Body of pancreas (tissue), 4 donors: ENCODE measurements at places on chromosomes 16 and 17. TPM values are rescaled to one million over a fixed set of nuclear protein-coding genes. Genes with fewer than 3 reads are reported as not detected.

TNP2 gene
- total RNA-seq = not detected

WNT3 gene
- 0.26 TPM for total RNA-seq

GRCh38 chr17:77372444-77373298, 231.9 kb downstream of the SEC14L1 start:
- peak overlapping the region; percentile 23 for H3K4me3 ChIP-seq
- peak overlapping the region; percentile 79 for H3K27ac ChIP-seq
- DNase-seq = peak; percentile 67
- H3K36me3 ChIP-seq = no peaks in the 10 kb centered on the region
- H3K27me3 ChIP-seq = no peaks in the 10 kb centered on the region

DNA sequence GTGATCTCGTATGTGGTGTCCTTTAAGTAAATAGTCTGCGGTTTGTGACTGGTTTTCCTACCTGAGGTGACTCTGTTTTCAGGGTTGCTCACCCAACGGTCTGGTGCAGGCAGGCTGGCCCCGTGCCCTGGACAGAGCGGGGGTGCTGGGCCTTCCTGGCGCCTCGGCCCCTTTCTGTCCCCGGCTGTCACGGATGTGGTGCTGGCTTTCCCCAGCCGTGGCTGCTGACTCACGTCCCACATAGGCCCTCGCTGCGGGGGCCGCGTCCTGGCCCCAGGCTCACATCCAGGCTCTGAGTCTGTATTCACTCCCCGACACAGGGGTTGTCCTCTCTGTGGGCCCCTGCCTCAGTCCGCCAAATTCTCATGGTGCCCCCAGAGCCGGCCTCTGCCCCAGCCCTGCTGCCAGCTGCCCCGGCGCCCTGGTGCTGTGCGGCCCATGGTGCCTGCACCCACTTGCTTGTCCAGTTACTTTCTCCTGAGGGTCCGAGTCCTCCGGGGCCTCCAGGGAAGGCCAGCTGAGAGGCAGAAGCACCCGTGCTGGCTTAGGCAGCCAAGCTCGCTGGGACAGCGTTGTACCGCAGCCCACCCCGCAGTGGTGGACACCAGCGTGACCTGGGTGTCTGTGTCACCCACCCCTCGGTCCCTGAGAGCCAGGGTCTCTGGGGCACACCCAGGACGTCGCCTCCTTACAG, 5.9 kb downstream of the CHMP6 start:
- DNase-seq = no peak
- no peak overlapping the region for H3K4me3 ChIP-seq
- peaks cover 42% of the 10 kb centered on the region for H3K4me1 ChIP-seq
- H3K27me3 ChIP-seq = no peaks in the 10 kb centered on the region

TP53TG3B gene
- total RNA-seq = not detected

DNA sequence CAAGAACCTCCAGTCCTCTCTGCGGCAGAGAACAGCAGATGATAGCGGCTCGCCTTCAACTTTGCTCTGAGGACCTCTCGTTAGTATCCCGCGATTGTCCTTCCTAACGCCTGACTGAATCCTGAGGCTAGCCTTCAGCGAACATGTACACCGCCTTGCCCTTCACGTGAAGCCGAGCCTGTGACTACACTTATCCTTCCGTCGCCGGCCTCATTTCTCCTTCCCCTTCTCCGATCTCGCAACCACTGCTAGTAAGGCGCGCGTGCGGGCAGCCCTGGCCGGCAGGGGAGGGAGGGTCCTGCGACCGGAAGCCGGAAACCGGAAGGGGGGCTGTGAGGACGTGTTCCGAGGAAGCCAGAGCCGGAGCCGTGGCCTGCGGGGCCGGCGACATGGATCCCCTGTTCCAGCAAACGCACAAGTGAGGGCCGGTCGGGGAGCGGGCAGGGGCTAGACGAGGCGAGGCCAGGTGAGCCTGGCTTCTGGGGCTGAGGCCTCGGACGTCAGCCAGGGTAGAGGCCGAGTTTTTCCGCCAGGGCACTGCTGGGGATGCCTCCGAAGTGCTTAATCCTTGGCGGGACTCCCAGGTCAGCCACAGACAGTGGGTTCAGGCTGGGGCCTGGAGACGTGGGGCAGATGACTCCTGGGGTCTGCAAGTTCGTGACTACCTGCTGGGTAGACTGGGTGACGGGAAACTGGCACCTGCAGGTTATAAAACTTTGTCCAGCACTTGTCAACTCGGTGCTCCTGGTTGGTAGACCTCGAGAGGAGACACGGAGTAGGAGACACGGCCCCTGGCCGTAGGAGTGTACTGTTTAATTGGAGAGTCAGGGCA, at the start of gene GOSR2:
Gene GOSR2 (plus strand): TSS at position 357 of the 832 bp plus-strand sequence. CDS start 33 bp downstream, at position 390.
- peak; percentile 83 for DNase-seq
- H3K36me3 ChIP-seq = no peaks in the 10 kb centered on the region
- peaks cover 44% of the 10 kb centered on the region for H3K4me1 ChIP-seq
- peak within 1 kb of the TSS; percentile 97 for H3K27ac ChIP-seq
- no peaks in the 10 kb centered on the region for H3K27me3 ChIP-seq

- no peak for DNase-seq
- H3K4me3 ChIP-seq = no peak overlapping the region
- no peaks in the 10 kb centered on the region for H3K36me3 ChIP-seq
Measured at GRCh38 chr17:50879086-50879485, 12.9 kb upstream of the TOB1 start.

DNA sequence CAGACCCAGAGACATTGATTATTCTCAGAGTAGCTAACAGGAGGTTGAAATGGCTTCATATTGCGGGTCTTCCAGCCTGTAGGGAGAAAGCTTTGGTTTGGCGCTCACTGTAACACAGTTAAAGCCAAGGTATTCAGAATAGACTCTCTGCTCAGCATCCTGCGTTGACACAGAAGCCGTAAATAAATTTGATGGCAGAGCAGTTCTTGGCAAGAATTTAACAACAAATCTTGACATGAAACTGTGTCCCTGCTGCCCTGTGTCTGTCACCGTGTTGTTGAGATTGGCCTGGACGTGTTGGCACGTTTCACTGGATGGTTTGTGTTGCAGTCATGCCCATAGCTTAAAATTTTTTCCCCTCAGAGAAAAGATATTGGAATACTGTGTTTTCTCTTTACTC, 359.6 kb downstream of the SNX29 start:
- H3K27me3 ChIP-seq = no peaks in the 10 kb centered on the region
- H3K4me3 ChIP-seq = no peak overlapping the region
- H3K36me3 ChIP-seq = no peaks in the 10 kb centered on the region
- H3K27ac ChIP-seq = no peak overlapping the region
- H3K4me1 ChIP-seq = no peaks in the 10 kb centered on the region
- DNase-seq = no peak

- no peak for DNase-seq
- no peaks in the 10 kb centered on the region for H3K27me3 ChIP-seq
- H3K27ac ChIP-seq = no peak overlapping the region
- H3K4me3 ChIP-seq = no peak overlapping the region
Measured at GRCh38 chr17:34614698-34615097, 35.3 kb downstream of the TMEM132E start.

ADAD2 gene
- total RNA-seq = not detected

- peaks cover 54% of the 10 kb centered on the region for H3K4me1 ChIP-seq
- no peaks in the 10 kb centered on the region for H3K27me3 ChIP-seq
- H3K36me3 ChIP-seq = peaks cover 2% of the 10 kb centered on the region
- peak overlapping the region; percentile 26 for H3K27ac ChIP-seq
- H3K4me3 ChIP-seq = peak overlapping the region; percentile 86
- peak; percentile 35 for DNase-seq
Measured at GRCh38 chr17:75516619-75517296, 430 bp downstream of the TSEN54 start.

CNGB1 gene
- not detected for total RNA-seq

GRCh38 chr17:48565925-48566710, 12.0 kb downstream of the HOXB4 start:
- H3K36me3 ChIP-seq = no peaks in the 10 kb centered on the region
- H3K4me3 ChIP-seq = no peak overlapping the region
- peaks cover 23% of the 10 kb centered on the region for H3K4me1 ChIP-seq
- no peak for DNase-seq

GRCh38 chr16:84007520-84007919, 35.1 kb downstream of the SLC38A8 start:
- H3K36me3 ChIP-seq = no peaks in the 10 kb centered on the region
- H3K27ac ChIP-seq = no peak overlapping the region
- no peaks in the 10 kb centered on the region for H3K4me1 ChIP-seq
- no peaks in the 10 kb centered on the region for H3K27me3 ChIP-seq
